ENCODE measurements at places on chromosomes 4 and X. TPM values are rescaled to one million over a fixed set of nuclear protein-coding genes. Genes with fewer than 3 reads are reported as not detected.

DNA sequence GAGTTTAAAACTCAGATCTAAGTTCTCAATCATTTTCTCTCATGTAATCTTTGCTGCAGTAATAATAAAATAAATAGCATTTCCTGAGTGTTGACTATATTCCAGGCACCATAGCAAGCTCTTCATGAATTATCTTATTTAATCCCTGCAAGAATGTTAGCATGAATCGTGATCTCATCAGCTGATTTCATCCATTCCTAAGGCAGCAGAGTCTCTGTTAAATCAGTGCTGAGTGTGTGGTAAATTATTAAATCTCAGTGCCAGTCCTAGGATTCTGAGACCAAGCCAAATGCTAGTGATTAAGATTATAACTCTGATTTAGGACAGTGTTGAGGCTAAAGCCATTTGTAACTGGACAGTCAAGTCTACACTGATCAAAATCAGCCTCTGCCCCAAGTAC lies 240.3 kb upstream of the TAPT1 start:
- no peak for DNase-seq

The CSN1S1 gene
- total RNA-seq: not detected

GRCh38 chr4:106775636-106776035 lies 260.5 kb downstream of the DKK2 start:
- no peak for DNase-seq

- DNase-seq: no peak
Observed at GRCh38 chr4:16721613-16722291, 176.7 kb downstream of the LDB2 start.

The ANK2 gene
- 1,513 TPM for total RNA-seq

- no peak for DNase-seq
Observed at GRCh38 chrX:56790778-56791177, 61.7 kb downstream of the NBDY start.

The GEMIN8 gene
- 8.2 TPM for total RNA-seq

The ADGRG4 gene
- total RNA-seq: not detected

GRCh38 chr4:174408841-174409552 lies 113.3 kb downstream of the HPGD start:
- DNase-seq: no peak

Data from glutamatergic neuron (in vitro differentiated cells).